ENCODE measurements at places on chromosomes 4 and X.

DNA sequence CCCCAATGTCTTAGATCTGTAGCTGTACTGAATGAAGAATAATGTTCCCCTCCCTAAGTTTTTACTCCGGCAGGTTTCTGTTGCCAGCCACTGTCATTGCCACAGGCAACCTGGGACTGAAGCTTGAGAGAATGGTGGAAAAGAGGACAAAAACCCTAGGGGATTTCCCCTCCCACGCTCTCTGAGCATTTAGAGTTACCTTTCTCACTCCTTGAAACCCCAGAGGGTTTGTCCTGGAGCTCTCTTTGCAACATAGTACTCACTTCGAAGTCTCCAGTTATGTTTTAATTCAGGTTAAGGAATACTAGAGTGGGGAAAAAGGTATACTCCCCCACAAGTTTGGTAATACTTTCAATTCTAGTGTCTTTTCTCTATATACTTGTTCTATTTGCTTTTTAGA, 31.5 kb downstream of the F8 start:
- no peak for DNase-seq

DNA sequence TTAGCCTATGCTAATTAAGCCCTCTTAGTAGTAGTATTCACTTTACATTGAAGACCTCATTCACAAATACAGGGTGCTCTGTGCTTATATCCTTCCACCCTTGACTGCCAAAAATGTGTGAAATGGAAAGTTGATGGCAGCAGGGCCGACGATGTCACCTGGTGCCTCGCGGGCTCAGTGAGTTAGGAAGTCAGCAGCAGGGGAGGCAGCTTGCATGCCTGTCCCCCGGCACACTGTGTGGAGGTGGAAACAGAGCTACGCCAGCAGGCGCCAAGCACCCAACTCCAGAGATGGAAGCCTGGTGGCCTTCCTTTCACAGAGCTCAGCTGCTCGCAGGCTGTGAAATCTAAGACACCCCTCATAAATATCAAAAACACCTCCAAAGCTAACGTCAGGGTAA, 8.4 kb downstream of the MSL3 start:
- DNase-seq, result no peak

- DNase-seq, result no peak
These were observed 99.3 kb upstream of the TLR3 start for GRCh38 chr4:185969657-185970056.

GRCh38 chrX:107632346-107632745, 4.0 kb downstream of the PRPS1 start:
- no peak for DNase-seq

- DNase-seq, result no peak
These were observed 207.3 kb upstream of the CXorf51B start for GRCh38 chrX:146602246-146602645.

- DNase-seq, result no peak
These were observed 11.1 kb downstream of the TCEANC start for GRCh38 chrX:13664020-13664419.

GRCh38 chr4:1839282-1839681, 16.7 kb downstream of the LETM1 start:
- DNase-seq, result no peak

DNA sequence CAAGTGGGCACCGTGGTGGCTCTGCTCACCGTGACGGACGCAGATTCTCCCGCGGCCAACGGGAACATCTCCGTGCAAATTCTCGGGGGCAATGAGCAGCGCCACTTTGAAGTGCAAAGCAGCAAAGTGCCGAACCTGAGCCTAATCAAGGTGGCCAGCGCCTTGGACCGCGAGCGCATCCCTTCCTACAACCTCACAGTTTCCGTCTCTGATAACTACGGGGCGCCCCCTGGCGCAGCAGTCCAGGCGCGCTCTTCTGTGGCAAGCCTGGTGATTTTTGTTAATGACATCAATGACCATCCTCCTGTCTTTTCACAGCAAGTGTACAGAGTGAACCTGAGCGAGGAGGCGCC, 2.7 kb downstream of the FAT4 start:
- DNase-seq, result no peak

DNA sequence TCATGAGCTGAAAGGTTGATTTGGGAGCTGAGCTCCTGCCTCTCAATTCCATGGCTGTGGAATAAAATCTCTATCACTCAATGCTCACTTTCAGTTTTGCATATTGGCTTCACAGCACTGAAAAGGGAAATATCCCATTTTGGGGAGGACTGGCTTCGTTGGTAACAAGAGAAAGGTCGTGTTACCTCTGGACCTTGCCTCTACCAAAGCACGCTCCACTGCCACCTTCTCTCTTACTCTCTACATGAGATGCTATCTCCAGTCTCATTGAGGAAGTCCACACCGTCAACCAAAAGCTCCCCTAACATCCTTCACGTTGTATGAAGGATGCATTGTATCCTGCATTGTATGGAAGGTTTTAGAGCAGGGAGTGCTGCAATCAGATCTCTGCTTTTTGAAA, 195.0 kb upstream of the LDB2 start:
- no peak for DNase-seq

Data from activated naive CD8-positive, alpha-beta T cell treated with anti-CD3 and anti-CD28 coated beads, Interleukin-2, amount 50 U/mL, for 16 hours (primary cell).